Stimulated activated CD8-positive, alpha-beta memory T cell treated with anti-CD3 and anti-CD28 coated beads, Interleukin-4, amount 100 ng/mL, for 48 hours (primary cell): ENCODE measurements at places on chromosomes 11 and 22.

- no peak for DNase-seq
Measured at GRCh38 chr11:44702889-44703288, 23.9 kb upstream of the TSPAN18 start.

- DNase-seq: peak; percentile 59
Measured at GRCh38 chr11:66106786-66107599, 36.9 kb downstream of the PACS1 start.

- peak; percentile 80 for DNase-seq
Measured at GRCh38 chr11:65780770-65781151, at the start of gene AP5B1. AP5B1 (minus strand) TSS chr11:65780976; CDS start chr11:65780591, 385 bp downstream.

- peak; percentile 53 for DNase-seq
Measured at GRCh38 chr11:66070604-66071380, 720 bp downstream of the PACS1 start.

GRCh38 chr11:122025757-122026156 is 90.3 kb downstream of the BLID start:
- DNase-seq: no peak

- no peak for DNase-seq
Measured at GRCh38 chr22:17891481-17892167, 117.4 kb upstream of the BID start.

DNA sequence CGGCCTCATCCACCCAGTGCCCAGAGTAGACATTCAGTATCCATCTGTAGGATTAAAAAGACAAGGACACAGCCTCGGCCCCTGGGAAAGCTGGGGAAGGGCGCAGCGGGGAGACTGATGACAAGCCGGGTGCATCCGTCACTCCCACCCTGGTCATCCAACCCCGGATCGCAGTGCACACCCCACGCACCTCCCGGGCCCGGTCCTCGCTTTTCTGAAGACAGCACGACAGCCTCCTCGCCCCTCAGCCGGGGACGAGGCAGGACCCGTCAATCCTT is 1.1 kb downstream of the FCHSD2 start:
- DNase-seq: peak; percentile 55

DNA sequence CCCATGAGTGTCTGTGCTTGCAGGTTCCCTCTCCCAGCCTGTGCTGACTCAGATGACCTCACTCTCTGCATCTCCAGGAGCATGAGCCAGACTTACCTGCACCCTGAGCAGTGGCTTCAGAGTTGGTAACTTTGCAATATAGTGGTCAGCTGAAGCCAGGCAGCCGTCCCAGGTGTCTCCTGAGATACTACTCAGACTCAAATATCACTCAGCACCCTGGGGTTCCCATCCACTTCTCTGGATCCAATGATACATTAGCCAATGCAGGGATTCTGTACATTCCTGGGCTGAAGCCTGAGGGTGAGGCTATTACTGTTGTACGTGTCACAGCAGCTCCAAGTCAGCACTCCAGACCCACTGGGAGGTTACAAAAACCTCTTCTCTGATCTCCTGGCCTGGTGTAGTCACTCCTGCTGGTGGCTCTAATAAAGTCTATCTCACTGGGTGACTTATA is 87.8 kb upstream of the TOP3B start:
- no peak for DNase-seq

GRCh38 chr11:100066399-100066798 is 620.7 kb upstream of the ARHGAP42 start:
- DNase-seq: no peak

DNA sequence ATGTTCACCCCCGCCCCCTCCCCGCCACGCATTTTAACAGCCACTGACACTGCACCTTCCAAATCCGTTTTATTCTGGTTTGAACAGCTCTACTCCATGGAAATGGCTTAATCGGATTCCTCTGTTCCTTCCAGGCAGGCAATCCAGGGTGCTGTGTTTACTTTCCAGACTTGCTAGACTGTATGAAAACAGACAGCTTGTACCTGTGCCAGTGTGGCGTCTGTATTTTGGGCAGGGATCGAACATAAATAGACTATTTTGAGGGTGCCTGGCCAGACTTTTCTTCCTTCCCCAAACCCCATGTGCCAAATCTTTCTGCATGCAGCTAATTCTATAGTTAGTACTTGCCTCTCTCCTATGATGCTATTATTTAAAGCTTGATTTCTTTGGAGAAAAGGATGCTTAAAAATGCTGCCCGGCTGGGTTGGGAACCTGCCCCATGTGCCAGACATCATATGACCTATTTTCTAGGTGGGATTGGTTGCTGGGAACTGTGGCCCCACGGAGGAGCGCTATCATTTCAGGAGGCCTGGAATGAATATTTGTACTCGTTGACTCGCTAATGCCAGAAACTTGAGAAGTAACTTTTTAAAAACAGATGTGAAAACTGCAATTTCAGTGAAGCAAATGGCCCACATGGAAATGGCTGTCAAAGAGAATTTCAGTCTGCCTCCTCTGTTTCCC is 814.8 kb downstream of the BRD1 start:
- DNase-seq: peak; percentile 5

- DNase-seq: no peak
Measured at GRCh38 chr11:71302534-71302909, 50.1 kb upstream of the SHANK2 start.

- no peak for DNase-seq
Measured at GRCh38 chr11:120027546-120028180, 110.2 kb downstream of the TRIM29 start.

DNA sequence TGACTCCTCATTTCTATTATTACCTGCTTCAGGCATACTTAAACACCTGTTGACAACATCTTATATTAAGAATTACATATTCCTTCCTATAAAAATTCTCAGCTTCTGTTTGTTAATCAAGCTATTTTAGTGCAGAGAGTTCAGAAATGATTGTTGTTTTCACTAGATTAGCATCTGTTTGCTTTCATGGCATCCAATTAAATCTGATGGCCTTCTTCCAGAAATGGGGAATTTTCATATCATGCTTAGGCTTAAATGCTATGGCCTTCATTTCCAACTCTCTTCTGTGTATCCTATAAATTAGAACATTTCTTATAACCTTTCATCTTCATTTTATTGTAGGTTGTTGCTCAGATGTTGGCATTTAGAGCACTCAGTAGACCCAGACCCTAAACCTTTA is 180.0 kb downstream of the WNT11 start:
- DNase-seq: no peak

DNA sequence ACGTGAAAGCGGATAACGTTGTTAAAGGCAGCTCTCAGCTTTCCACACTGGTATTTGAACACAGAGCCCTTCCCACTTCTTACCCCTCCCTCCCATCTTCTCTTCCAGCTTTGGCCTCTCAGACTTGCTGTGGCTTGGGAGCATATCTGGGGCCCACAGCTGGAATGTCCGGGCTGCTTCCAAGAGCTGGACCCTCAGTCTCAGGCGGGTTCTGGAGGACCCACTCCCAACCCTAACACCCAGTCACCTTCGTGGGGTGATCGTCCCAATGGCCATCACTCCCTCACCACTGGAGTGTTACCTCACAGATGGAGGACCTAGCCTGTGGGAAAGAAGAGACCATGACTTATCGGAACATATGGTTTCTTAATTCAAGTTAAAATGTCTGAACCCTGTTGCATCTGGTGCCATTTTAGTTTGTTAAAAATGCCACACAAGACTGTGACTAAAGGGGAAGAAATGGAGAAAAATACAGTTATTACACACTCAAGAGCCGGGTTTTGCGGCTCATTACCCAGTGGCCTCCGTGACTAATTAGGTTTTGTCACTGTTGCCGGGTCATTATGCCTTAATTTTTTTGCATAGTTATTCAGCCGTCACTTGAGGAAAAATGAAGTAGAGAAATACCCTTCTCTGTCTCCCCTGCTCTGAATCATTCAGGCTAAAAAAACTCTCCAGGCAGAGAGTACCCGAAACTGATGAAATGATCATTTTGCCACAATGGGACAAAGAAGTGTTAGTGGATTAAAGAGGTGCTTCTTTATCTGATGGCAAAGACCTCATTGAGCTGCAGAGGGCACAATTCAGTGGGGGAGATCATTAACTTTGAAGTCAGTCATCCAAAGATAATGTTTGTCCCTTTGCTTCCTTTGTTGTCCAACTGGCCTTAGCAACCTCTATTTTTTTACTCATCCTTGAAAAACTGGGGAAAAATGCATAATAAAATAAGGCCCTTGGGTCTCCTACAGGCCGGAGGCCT is 87.2 kb upstream of the HTATIP2 start:
- DNase-seq: no peak

DNA sequence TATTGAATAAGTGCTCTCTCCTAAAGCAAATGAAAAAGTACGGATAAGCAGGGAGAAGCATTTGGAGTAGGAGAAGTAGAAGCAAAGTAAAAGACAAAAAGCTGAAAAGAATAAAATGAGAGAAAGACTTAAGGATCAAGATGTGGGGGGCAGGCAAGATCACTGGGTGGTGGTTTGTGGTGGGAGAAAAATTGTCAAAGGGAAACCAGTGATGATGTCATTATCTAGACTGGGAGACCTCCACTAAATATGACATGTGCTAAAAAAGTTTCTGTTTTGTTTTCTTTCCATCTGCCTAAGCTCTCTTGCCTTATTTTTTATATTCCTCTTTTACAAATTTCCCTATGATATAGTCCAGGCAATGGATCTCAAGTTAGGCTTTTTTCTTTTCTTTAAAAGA is 14.8 kb upstream of the MAML2 start:
- no peak for DNase-seq

GRCh38 chr22:39913321-39913720 is 12.4 kb downstream of the GRAP2 start:
- peak; percentile 60 for DNase-seq

GRCh38 chr22:47853750-47854149 is 1091.3 kb downstream of the TBC1D22A start:
- DNase-seq: no peak

DNA sequence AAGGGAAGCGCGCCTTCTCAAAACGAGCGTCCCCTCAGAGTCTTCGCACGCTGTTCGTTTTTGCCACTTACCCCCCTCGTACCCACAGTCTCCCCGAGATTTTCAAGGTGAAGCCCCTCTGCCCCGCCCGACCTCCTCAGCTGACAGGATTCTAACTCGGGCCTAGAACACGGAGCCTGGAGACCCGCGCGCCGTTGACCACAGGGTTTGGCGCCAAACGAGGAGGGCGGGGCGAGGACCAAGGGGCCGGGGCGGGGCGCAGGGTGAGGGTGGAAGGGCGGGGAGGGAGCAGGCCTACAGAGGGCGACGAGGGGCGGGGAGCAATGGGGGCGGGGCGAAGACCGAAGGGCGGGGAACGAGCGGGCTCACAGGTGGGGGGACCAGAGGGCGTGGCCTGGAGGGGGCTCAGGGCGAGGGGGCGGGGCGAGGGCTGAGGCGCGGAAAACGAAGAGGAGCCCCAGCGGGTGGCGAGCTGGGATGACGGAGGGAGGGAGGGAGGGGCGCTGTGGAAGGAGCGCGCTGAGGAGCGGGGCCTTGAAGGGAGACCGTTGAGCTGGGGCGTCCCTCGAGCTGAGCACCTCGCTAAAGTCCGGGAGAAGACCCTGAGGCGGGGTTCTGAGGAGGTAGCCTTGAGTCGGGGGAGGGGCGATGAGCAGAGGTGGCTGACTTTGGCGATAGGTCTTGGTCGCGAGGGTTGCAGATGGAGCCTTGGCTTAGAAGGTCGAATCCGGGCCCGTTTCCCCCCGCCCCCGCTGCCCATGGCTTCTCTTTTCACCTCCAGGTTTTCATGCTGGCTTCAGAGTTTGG is at the start of gene DMC1:
DMC1 (minus strand) TSS at position 212 of the 807 bp plus-strand sequence. CDS start 1,927 bp downstream, outside the sequence.
- DNase-seq: peak; percentile 99

DNA sequence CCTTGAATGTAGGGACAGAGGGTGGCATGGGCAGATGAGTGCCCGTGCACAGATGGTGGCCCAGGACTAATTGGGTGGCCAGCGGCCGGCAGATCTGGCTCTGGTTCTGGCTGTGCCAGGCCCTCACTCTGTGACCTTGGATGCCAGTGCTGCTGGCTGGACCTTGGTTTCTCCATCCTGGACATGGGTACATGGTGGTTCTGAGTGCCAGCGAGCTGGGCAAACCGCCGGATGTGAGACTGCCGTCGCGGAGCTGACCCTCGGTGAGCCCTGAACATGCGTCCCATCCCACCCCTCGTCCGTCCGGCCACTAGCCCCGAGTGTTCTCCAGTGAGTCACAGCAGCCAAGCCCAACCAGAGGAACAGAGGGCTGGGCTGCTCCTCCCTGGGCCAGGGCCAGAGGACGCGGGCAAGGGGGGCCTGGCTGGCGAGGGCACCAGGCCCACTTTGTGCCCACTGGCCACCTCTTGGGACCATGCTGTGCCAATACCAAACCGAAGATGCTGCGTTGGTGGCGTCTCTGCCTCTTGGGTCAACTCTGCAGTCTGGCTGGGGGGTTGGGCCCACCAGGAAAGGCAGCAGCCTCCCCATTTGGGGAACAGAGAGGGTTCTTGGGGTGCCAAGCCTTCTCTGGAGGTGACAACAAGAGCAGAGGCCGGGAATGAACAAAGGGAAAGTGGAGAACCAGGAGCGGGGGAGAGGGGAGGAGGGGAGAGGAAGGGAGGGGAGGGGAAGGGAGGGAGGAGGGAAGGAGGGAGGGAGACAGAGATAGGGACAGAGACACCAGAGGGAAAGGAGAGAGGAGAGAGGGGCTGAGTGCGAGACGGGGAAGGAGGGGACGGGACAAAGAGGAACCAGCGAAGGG is 10.7 kb downstream of the LSP1 start:
- DNase-seq: no peak

DNA sequence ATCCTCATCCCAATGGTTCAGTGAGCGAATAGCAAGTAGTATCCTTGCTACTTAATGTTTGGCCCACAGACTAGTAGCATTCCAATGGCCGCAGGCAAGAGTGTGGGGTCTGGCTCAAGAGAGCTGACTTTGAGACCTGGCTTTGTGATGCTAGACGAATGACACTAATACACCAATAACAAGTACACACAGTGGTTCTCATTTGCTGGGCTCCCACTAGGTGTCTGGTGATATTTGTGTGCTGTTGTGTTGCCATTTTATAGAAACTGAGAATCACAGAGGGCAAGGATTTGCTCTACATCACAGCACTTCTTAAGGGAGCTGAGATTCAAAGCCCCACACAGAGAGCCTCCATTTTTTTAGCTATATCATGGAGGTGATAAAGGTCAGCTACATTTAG is 351.2 kb downstream of the TENM4 start:
- DNase-seq: no peak

GRCh38 chr22:16866167-16866566 is 41.0 kb upstream of the XKR3 start:
- DNase-seq: no peak

- DNase-seq: no peak
Measured at GRCh38 chr11:117705866-117706265, 91.2 kb downstream of the DSCAML1 start.

DNA sequence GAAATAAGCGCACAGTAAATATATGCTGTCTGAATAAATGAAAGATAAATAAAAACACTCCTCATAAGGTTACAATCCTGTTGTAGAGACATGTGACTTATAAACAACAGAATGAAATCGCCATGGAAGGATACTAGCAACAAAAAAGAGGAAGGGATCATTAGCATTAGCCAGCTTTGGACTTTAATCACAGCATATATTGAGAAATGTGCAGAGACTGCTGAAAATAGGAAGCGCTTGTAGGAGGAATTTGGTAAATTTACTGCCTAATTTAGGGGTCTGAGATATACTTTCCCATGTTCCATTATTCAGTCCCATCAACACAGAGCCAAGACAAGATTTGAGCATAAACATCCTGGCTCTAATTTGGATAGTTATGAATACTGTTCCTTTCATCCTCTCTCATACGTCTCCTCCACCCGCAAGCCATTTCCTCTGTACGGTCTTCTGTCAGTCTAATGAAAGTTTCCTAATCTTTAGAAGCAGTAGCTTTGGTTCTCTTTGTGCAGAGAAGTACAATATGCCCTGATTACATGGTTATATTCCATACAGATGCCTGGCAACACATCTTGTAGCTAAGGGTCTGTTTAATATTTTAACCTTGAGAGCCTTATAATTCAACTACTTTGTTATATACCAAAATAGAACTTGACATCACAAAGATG is 37.1 kb upstream of the AKIP1 start:
- no peak for DNase-seq
